ENCODE measurements at places on chromosomes 13 and 19.

GRCh38 chr13:41193469-41193868 is 900 bp downstream of the KBTBD7 start:
- no peak for DNase-seq

GRCh38 chr13:76667551-76667950 is 218.7 kb downstream of the KCTD12 start:
- DNase-seq = no peak

GRCh38 chr19:45761714-45762113 is 7.3 kb downstream of the SIX5 start:
- no peak for DNase-seq

DNA sequence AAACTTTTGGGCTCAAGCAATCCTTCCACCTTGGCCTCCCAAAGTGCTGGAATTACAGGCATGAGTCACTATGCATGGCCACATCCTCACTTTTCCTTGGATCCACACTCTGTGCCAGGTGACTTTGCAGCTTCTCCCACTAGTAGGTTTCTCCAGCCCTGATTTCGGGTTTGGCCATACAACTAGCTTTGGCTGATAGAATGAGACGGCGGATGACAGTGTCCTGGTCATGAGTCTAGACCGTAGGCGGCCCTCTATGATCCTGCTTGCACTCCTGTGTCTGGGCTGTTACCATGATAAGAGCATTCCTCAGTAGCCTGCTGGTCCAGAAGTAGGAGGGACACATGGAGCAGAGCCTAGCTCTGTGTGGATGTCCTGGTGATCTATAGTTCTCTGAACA is 112.5 kb upstream of the KL start:
- DNase-seq = no peak

DNA sequence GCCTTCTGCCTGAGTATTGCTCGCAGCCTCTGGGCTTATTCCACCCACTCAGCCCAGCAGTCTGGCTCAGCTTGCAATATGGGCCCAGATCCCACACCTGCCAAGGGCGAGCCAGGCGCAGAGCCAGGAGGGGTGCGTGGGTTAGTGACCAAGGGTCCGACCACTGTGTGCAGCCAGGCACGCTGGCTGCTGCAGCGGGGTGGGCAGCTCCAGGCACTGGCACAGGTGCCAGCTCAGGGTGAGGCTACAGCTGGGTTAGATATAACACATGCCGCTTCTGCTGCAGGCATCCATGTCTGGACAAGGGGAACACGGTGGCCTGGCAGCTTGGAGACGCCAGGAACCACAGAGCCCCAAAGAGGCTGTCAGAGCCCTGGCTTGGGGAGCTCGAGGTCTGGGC is 12.6 kb upstream of the URAD start:
- no peak for DNase-seq

GRCh38 chr19:11410682-11411081 is 8.4 kb downstream of the RGL3 start:
- DNase-seq = no peak

- no peak for DNase-seq
Observed at GRCh38 chr19:50719566-50719965, at the start of gene SHANK1. Gene SHANK1, minus strand, starts transcription at chr19:50719802. Its CDS starts 2,883 bp downstream, at chr19:50716919.

GRCh38 chr13:33817513-33817900 is 442 bp upstream of the RFC3 start:
- DNase-seq = no peak

- DNase-seq = no peak
Observed at GRCh38 chr19:1938071-1938470, 2.9 kb upstream of the CSNK1G2 start.

DNA sequence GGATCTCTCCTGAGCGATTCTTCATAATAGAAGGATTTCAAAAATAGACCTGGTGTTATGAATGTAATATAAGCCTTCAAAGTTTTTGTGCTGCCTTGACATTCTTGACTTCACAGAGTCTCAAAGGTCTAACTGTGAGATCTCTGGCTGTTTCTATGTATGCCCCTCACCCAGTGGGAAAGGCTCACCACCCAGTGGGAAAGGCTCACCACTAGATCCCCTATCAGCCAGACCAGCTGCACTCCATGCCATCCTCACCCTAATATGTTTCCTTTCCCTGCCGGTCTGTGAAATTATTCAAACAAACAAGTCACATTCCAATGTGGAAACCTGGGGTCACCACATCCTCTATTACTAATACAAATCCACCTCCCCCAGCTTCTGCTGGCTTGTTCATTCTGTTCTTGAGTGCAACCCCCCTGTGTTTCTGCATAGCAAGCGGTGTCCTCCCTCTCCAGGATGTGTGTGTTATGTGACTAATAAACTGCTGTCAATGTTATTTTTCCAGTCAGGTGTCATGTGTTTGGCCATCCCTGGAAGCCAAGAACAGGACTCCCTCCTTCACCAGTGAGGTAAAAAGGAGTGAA is 13.8 kb upstream of the SLITRK1 start:
- DNase-seq = no peak

DNA sequence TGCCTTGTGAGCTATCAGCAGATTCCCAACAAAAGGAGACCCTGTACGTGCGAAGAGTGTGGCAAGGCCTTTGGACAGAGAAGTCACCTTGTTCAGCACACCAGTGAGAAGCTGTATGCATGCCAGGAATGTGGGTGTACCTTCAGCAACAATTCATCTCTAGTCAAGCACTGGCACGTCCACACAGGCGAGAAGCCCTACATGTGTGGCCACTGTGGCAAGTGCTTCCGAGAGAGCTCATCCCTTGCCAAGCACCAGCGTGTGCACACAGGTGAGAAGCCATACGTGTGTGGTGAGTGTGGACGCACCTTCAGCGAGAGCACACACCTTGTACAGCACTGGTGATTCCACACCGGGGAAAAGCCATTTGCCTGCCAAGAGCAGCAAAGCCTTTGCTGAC is 7.6 kb upstream of the ZSCAN22 start:
- DNase-seq = no peak

GRCh38 chr13:66462187-66462586 is 767.9 kb downstream of the PCDH9 start:
- no peak for DNase-seq

- DNase-seq = peak; percentile 79
Observed at GRCh38 chr13:46211483-46212351, at the start of gene LRRC63. Gene LRRC63, plus strand, starts transcription at chr13:46211928. Its CDS starts 1,107 bp downstream, at chr13:46213035.

GRCh38 chr19:56321989-56322440 is 7.4 kb upstream of the ZSCAN5A start:
- DNase-seq = no peak

- no peak for DNase-seq
Observed at GRCh38 chr19:15998166-15998565, 49.4 kb downstream of the OR10H4 start.

DNA sequence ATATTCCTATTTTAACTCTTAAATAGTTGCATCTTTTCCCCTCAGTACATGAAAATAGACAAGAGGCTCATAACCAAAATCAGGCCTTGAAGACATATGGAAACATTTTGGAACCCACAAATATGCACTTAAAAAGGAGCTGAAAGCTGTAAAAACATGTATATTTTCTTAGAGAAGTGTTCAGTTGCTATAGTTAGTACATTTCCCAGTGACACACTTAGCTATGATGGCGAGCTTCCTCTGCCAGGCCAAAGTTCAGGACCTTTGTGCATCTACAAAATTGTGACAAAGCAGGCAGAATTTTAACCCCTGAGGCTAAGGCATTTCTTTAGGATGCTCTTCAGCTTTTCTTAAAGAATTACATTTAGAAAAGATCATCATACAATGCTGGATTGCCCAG is 54.5 kb downstream of the RCBTB2 start:
- no peak for DNase-seq

GRCh38 chr19:40801426-40802299 is 2.7 kb downstream of the EGLN2 start:
- no peak for DNase-seq

- DNase-seq = no peak
Observed at GRCh38 chr13:107845911-107846310, 369.4 kb downstream of the LIG4 start.

- DNase-seq = no peak
Observed at GRCh38 chr19:2542341-2543069, 66.6 kb downstream of the GADD45B start.

GRCh38 chr19:370641-371330 is 26.2 kb upstream of the MIER2 start:
- DNase-seq = no peak

- DNase-seq = no peak
Observed at GRCh38 chr13:99984461-99985240, 3.1 kb downstream of the ZIC2 start.

DNA sequence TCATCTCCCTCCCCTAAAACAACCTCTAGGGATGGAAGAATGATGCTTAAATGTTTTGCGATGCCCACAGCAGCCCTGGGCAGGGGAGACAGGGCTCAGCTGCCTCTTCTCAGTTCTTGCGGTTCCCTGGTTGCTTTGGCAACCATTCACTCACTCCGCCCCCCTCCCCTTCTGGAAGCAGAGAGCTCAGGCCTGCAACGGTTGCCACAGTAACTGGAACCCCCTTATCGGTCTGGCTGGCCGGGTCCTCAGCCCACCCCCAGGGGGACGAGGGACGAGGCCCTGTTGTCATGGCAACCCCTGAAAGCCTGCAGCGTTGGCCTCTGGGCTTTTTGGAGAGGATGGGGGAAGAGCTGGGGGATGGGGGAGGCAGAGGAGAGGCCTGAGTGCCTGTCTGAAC is 19.5 kb downstream of the NOVA2 start:
- DNase-seq = no peak

DNA sequence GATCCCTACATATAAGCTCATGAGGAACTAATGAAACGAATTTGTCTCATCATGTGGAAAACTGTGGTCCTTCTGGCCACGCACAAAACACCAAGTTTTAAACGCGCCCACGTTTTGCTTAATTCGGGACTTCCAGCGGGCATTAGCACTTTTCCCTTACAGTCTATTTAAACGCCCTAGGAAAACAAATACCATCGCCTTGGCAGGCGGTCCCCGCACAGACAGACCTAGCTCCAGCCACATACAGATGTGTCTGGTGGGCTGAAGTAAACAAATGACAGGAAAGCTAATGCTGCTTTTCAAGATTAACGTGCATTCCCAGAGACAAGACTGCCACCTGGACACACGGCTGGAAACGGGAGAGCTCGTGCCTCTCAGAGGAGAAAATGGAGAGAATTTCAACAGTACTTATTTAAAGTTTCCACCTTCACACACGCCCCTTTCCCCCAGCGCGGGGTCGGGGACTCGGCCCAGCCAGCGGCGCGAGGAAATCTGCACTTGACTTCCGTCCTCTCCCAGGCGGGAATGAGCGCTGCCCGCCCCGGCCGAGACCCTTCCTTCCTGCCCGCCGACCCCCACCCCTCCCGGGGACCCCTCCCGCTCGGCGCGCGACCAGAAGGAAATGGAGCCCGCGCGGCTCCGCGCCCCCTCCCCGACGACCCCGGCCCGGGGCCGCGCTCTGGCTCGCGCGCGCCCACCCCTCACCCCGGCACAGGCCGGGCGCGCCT is 931 bp downstream of the USP12 start:
- DNase-seq = peak; percentile 9
